NCI-H2171 (cell line): ENCODE measurements at places on chromosomes 2 and 18.
A peak's percentile ranks its signal among the peaks of the same experiment; 100 is the strongest.

GRCh38 chr18:54690198-54690597 lies 99.2 kb downstream of the DYNAP start:
- DNase-seq = no peak

- DNase-seq = no peak
These were observed 7.6 kb upstream of the METTL21A start for GRCh38 chr2:207632575-207633493.

GRCh38 chr2:240705204-240705791 lies 13.6 kb downstream of the AQP12A start:
- no peak for DNase-seq

DNA sequence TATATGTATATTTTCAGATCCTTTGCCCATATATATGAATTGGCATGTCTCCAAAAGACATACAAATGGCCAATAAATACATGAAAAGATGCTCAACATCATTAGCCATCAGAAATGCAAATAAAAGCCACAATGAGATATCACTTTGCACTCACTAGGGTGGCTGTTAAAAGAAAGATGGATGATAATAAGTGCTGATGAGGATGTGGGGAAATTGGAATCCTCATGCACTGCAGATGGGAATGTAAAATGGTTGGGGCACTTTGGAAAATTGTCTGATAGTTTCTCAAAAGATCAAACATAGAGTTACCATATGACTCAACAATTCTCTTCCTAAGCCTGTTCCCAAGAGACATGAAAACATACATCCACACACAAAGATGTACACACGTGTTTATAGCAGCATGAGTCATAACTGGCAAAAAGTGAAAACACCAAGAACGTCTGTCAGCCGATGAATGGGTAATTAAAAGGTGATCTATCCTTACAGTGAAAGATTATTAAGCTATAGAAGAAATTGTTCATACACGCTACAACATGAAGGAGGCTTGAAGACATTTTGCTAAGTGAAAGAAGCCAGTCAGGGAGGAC lies 19.7 kb downstream of the NGEF start:
- DNase-seq = no peak

GRCh38 chr2:100427627-100428258 lies 10.3 kb upstream of the CHST10 start:
- DNase-seq = no peak

- DNase-seq = no peak
These were observed 22.6 kb upstream of the PLEK start for GRCh38 chr2:68342470-68342869.

DNA sequence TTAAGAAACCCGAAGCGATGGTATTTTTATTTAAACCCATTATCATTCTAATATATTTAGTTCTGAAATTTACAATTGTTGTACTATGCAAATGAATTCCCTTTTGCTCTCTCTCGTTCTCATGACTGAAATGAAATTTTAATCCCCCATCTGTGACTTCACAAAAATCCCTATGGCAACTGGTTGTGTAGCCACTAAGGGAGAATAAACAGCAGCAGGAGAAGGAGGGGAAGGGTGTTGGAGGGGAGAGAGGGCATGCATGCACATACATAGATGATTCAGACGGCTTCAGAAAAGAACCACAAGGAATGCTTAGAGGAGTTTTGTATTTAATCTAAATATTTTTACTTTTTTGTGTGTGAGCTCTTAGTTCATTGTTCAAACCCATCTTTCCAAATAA lies 36.8 kb downstream of the CPS1 start:
- DNase-seq = peak; percentile 4
